ENCODE measurements at places on chromosomes 1 and 21.

DNA sequence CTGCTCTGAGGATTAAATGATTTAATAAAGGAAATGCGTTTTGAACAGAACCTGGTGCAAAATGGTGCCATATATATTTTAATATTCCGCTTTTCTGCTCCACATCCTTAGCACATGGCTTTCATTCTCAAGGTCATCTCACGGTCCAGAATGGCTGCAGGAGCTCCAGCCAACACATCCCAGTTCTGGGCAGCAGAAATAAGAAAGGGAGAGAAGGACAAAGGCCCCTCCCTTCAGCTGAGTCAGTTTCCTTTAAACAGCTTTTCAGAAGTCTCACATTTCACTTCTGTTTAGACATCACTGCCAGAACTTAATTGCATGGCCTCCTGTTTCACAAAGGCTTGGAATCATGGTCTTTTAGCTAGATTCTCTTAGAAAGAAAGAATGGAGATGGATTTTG is 75.2 kb upstream of the LRRN2 start:
- DNase-seq, result no peak

DNA sequence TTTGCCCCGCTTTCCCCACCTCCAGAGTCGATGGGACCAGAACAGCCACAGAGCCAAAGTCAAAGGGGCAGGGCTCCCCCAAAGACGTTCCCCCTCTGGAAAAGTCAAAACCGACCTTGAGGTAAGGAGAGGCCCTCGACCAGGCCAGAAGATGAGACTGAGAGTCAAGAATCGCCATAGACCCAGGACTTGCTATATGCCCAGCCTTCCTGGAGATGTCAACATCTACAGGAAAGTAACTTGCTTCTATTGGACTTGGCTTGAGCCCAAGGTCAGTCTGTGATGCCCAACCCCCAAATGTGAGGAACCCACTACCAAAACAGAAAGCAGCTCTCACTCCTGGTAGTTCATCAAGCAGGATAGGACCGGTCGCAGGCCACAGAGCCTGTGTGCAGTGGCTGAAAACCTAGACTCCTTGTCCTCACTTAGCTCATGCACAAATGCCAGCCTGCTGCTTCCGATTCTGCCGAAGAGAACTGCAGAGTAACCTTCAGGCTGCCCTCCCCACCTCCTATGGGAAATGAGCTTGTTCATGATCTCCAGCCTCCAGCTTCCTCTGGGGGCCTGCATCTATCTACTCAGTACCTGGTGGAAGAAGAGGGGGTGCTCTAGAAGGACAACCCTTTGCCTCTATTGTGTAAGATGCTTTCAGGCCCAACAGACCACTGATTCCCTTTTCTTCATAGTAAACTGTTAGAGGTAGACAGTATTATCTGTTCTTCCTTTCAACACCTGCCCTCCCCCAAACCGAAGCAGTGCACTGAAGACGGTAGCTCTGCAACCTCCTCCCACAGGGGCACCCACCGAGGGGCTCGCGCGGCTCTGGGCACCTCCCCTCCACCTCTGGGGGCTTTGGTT is 1.4 kb downstream of the ACOT7 start:
- peak; percentile 56 for DNase-seq

- DNase-seq, result peak; percentile 92
Measured at GRCh38 chr1:9449976-9450696, 89.1 kb upstream of the SLC25A33 start.

DNA sequence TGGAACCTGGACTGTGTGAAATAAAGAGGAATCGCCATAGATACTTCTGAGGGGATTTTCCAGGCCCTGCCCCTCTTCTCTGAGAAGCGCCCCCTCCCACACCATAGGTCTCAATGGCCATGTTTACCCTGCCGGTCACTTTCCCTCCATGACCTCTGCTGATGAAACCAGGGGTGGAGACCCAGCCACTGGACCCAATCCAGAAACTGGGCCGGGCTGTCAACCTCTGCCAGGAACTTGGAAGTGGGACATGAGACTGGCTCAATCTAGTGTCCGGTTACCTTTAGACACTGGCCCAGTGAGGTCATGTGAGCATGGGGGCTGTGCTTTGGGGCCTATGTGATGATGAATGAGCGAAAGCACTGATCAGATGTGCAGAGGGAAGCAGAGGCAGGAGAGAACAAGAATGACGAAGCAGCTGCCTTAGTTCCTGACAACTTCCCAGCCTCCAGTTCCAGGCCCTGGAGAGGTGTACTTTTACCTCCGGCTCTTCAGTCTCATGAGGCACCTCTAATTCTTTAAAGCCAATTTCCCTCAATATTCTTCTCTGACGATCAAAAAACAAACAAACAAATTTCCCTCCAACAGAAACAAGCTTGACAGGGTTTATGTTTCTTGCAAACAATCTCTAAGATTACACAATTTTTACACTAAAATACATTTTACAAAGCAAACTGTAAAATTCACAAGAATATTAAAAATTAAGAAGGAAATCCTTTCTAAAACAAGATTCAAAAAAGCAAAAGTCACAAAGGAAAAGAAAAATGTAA is 4.9 kb downstream of the ASAP3 start:
- no peak for DNase-seq

- DNase-seq, result no peak
Measured at GRCh38 chr1:9291914-9292360, 757 bp upstream of the SPSB1 start.

DNA sequence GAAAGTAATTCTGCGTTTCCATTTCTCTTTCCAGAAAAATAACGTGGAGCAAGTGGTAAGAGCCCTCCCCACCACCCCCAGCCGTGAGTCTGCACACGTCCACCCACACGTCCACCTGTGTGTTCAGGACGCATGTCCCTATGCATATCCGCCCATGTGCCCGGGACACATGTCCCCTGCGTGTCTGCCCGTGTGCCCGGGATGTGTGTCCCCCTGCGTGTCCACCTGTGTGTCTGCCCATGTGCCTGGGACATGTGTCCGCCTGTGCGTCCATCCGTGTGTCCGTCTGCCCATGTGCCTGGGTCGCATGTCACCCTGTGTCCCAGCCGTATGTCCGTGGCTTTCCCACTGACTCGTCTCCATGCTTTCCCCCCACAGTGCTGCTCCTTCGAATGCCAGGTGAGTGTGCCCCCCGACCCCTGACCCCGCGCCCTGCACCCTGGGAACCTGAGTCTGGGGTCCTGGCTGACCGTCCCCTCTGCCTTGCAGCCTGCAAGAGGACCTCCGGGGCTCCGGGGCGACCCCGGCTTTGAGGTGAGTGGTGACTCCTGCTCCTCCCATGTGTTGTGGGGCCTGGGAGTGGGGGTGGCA is 5.6 kb downstream of the COL6A1 start:
- no peak for DNase-seq

GRCh38 chr1:177976596-177976995 is 6.7 kb upstream of the SEC16B start:
- DNase-seq, result no peak

DNA sequence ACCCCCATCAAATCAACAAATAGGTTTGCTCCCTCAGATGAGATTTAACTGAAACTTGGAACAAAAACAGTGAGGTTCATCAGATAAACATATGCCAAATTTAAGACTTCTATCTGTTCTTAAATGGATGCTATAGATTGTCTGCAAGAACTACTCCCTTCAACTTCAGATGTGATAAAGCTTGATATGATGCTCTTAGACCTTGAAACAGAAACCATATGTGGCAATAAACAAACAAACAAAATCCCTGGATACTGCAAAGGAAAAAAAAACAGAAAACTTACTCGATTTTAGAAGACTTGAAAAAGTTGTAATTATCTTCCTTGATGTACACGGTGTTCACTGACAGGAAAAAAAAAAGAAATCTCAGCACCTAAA is 286.1 kb upstream of the USP25 start:
- DNase-seq, result no peak

GRCh38 chr21:17295997-17296396 is 216.8 kb upstream of the CXADR start:
- DNase-seq, result no peak

DNA sequence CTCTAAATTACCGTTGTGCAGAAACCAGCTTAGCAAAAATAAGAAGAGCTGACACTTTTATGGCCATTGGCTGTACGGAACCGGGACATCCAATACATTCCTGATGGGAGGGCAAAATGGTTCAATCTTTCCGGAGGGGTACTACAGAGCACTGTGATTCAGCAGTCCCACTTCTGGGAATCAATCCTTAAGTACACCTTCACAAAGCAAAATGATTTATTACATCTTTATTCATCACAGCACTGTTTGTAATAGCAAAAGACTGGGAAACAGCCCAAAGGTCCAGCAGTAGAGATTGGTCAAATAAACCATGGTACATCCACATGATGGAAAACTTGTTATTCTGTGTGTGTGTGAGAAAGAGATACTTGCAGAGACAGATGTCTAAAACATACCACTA is 9.7 kb downstream of the GNG12 start:
- DNase-seq, result no peak

DNA sequence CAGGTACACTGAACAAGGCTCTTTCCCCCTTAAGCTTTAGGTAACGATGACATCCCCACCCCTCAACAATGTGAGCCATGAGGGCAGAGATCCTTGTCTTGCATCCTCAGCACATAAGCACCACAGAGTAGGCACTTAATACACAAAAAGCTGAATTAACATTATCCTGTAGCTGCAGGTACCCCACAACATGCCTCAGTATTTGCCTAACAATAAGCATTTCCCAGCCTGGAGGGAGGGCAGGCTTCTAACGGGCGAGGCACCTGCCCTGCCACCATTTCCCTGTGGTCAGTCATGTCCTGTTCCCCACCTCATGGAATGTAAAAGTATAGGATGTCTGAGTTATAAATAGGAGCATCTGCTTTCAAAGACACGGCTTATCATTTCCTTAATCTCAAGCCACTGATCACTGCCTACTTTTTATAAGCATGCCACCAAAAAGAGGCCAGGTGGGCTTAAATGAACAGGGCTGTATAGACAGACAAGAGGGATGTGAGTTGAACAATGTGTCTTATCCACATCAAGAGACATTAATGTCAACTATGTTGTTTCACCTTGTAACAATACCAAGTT is 3.4 kb downstream of the CAPZB start:
- DNase-seq, result no peak

GRCh38 chr1:36533897-36534296 is 51.2 kb upstream of the CSF3R start:
- no peak for DNase-seq

Data from DMS79 (cell line).